ENCODE measurements at places on chromosomes 16 and 17. TPM values are rescaled to one million over a fixed set of nuclear protein-coding genes. Genes with fewer than 3 reads are reported as not detected.

DNA sequence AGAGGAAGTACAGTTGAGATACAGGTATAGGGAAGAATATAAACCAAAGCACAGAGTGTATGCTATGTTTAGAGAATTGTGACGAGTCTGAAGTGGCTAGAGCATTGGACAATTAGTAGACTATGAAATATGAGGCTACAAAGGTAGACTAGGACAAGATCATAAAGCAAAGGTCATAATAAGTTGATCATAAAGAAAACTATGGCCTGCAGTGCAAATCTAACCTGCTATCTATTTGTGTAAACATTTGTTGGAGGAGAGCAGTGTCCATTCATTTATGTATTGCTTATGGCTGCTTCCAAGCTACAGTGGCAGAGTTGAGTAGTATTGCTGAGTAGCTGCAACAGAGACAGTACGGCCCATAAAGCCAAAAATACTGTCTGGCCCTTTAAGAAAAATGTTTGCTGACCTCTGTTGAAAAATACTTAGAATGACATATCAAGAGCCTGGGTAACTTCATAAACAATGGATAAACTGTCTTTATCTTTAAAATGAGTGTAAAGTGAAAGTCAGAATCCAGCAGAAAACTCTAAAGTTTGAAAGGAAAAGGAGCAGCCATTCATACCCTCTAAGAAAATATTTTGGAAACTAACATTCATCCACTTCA, 14.5 kb upstream of the OR1E2 start:
- DNase-seq = no peak

GRCh38 chr17:18321309-18321708, 6.2 kb downstream of the SMCR8 start:
- no peak for DNase-seq

LGALS9 gene
- total RNA-seq = 35.1 TPM

DNA sequence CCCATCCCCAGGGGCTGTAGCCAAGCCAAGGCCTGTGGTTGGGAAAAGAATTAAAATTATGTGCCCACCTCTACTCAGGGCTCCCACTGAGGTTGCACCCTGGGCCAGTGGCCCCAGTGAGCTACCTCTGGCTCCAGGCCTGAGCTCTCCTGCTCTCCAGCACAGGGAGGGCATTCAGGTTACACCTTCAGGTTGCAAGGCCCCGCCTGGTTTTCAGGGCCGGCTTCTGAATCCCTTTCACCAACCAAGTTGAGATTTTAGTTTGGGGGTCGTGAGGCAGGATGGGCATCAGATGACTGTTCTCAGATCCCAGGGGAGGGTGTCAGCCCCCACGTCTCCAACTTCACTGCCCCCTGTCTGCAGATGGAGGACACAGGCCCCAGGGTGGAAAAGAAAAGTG, 8.0 kb upstream of the KATNB1 start:
- no peak for DNase-seq

GRCh38 chr17:9220398-9221146, 199.3 kb downstream of the NTN1 start:
- DNase-seq = no peak

CCL17 gene
- 0.37 TPM for total RNA-seq

CCL2 gene
- total RNA-seq = not detected

DNA sequence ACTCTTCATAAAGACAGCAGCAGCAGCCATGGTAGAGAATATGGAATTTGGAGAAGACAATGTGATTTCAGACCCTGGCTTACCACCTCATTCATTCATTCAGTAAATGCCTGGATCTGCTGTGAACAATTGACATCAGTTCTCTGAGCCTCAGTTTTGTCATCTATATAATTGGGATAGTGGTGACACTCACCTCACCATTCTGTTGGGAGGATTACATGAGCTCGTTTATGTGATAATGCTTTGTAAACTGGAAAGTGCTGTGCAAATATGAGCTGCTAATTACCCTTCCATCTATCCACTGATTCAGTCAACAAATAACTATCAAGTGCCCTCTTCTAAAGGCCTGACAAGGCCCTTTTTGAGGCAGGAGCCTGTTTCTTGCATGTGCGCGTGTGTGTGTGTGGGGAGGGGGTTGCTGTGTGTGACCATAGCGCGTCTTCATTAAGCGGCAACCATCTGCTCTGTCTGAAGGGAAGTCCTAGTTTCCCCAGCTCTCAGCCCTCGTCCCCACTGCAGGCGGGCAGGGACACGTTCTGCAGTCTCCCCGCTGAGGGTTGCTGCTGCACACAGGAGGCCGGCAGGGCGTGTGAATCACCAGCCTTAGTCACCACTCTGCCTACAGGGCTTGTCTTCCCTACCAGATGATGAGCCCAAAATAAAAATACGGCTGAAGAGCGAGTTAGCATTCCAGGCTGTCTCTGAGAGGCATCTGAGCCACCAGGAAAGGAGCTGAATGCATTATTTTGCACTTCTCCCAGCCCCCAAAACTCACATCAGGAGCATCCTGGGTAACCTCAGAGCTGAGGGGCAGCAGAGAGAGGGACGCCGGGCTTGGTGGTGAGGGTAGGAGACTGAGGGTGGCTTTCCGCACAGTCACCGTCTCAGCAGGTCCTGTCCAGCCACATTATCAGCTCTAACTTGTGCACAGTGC, 19.9 kb downstream of the ARL4D start:
- no peak for DNase-seq

- DNase-seq = no peak
Observed at GRCh38 chr17:56898874-56899273, 15.0 kb downstream of the TRIM25 start.

DNA sequence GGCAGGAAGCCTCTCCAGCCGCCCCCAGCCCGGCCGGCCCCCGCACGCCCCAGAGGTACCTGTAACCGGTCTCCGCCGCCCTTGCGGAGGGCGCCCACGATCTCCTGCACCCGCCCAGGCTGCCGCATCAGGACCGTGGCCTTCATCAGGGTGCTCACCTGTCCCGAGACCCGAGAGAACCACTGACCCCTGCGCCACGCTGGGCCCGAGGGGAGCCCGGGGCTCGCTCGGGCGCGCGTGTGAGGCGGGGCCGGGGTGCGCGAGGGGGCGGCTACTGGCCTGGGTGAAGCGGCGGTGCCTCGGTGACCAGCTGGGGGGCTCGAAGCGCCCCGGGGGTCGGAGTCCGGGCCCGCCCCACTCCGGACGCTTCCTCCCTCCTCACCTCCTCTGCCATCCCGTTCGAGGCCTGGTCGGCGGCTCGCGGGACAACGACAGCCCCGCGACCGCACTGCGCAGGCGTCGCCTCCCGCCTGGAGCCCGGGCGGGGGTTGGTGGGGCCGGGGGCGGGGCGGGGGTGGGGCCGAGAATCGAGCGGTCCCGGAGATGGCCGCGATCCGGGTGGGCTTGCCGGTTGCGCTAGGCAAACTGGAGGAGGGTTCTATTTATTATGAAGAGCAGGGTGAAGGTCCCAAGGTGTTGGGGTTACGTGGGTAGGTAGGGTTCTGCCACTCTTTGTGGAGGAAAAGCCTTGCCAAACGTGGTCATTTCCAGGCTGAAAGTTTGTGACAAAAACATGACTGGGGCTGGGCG, at the start of gene NT5C3B:
NT5C3B (minus strand) TSS at position 433 of the 750 bp plus-strand sequence; CDS start at position 394, 39 bp downstream.
- peak; percentile 54 for DNase-seq

- no peak for DNase-seq
Observed at GRCh38 chr17:2894782-2895181, 98.5 kb downstream of the RAP1GAP2 start.

DNA sequence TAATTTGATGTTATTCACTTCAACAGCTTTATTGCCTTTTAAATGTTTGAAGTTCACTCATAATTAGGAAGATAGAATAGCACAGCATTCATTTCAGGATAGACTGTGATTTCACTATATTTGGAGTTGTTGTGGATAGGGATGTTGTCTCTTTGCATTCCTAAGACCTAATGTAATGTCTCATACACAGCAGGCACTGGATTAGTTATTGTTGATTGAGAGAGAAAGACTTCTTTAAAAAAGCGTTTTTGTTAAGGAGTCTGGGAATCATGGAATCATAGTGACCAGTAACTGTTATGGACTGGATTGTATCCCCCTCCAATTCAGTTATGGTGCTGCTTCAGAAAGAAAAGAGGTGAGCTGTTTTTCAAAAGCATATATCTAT, 122.0 kb downstream of the USP22 start:
- no peak for DNase-seq

IRX3 gene
- total RNA-seq = 0.74 TPM

ITGA2B gene
- 1.5 TPM for total RNA-seq

UBB gene
- total RNA-seq = 1,784 TPM

- no peak for DNase-seq
Observed at GRCh38 chr17:55730380-55730779, 7.7 kb upstream of the TMEM100 start.

GRCh38 chr16:10780628-10781027, 37.0 kb downstream of the NUBP1 start:
- no peak for DNase-seq

DNA sequence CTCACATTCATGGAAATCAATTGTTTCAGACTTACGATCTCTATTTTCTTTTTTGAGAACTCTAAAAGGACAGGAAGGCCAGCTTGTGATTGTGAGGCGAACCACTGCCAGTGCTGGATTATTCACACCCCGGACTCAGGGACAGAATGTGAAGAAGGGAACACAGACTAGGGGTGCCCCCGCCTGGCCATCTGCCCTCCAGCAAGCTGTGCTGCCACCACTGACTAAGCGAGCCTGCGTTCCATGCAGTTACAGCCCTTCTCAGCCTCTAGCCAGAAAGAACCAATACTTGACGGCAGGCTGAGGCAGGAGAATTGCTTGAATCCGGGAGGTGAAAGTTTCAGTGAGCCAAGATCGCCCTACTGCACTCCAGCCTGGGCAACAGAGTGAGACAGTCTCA, 2.8 kb downstream of the HAGH start:
- no peak for DNase-seq

DNA sequence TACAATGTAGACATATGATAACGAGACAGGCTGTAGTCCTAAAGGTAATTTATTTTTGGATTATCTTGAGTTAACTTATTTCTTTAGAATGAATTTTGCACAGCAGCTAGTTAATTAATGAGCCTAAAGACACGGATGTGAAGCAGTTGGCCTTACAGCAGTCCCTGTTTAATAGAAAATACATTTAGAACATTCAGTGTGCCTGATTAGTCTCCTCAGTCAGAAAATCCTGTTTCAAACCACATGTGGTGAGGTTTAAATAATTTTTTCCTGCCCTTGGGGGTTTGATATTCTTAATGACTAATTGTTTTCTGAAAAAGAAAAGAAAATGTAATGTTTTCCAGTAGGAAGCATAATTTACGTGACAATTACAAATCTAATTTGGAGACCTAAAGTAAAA, 494.2 kb upstream of the CDH8 start:
- DNase-seq = no peak

CCL4 gene
- 136 TPM for total RNA-seq

- peak; percentile 45 for DNase-seq
Observed at GRCh38 chr16:106623-107324, 28.7 kb downstream of the MPG start.

DNA sequence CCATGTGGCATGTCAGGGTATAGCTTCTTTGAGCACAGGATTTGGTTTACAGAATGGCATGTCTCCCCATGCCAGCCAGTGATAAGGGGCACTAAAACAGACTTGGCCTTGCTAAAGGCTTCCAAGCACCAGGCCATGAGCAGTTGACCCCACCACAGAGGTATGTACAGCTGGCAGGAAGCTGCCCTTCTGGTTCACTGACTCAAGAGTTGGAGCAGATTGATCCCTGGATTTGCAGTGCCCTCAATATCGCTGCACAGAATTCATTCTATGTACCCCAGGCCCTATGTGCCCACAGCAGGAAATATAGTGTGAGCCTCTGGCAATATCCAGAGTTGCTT, 24.3 kb downstream of the HLF start:
- DNase-seq = no peak

DNA sequence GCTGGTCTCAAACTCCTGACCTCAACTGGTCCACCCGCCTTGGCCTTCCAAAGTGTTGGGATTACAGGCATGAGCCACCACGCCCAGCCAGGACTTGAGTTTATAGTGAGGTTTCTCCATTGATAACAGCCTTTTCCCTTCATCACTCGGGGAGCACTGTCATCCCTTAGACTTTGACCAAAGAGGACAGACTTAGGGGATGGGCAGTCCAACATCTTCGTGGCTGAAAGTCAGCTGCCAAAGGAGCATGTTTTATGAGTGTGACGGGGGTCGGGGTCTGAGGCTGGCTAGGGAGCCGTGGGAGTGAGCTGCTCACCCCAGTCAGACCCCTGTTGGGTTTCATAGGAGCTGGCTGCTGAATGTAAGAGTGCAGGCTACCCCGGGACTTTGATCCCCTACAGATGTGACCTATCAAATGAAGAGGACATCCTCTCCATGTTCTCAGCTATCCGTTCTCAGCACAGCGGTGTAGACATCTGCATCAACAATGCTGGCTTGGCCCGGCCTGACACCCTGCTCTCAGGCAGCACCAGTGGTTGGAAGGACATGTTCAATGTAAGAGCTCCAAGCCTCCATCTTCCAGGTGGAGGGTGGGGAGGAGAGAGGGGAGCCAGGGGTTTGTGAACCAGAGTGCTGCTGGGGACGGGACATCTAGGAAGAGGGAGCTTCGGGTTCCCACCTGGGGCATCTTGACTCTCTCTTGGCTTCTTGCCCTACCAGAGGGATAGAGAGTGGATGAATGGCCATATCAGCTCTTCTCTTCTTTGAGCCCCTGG, 3.1 kb downstream of the DHRS11 start:
- DNase-seq = no peak

GRCh38 chr17:45956090-45956489, 43.0 kb upstream of the STH start:
- no peak for DNase-seq

DNA sequence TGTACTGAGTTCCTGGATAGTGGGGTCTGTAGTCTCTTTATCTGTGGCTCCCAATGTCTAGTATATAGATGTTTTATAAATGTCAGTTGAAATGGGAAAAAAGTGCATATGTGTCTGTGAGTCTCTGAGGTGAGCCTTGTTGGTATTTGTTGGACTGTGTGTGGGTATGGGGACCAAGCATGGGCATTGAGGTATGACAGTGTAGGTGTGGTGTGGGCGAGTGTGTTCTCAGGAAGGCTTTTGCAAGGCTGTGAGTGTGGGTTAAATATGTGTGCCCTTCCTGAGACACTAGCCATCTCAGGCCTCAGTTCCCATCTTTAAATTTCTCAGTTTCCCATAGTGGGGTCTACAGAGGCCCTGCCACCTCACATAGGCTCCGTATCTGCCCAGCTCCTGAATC, 440.2 kb upstream of the CCL2 start:
- DNase-seq = no peak

- DNase-seq = no peak
Observed at GRCh38 chr16:4895366-4895765, 41.6 kb downstream of the PPL start.

- no peak for DNase-seq
Observed at GRCh38 chr17:3502466-3502865, 26.7 kb downstream of the ASPA start.

CCL4L2 gene
- 1.3 TPM for total RNA-seq

CLEC3A gene
- total RNA-seq = not detected

TNP2 gene
- not detected for total RNA-seq

ADAMTS18 gene
- not detected for total RNA-seq

DNA sequence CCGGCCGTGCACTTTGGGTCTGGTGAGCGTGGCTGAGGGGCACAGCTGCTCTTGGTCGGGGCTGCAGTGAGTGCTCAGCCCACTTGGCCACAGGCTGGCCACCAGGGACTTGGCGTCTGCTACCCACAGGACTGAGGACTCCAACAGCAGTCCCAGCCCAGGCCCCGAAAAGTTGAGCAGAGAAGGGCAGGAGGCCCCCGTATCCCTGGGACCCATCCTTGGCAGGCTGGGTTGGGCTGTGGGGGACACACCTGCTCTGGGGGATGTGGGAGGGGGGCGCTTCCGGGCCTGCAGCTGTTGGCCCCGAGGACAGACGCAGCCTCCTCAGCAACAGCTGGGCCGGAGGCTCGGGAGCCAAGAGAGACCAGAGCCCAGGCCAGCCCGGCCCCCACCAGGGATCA, 19.4 kb upstream of the SSTR5 start:
- no peak for DNase-seq
